ENCODE measurements at places on chromosomes 5 and 9.
A peak's percentile ranks its signal among the peaks of the same experiment; 100 is the strongest.

- no peak for DNase-seq
Observed at GRCh38 chr5:149135536-149136201, 5.6 kb upstream of the ABLIM3 start.

GRCh38 chr5:39547553-39548154 lies 122.9 kb upstream of the DAB2 start:
- DNase-seq = no peak

- DNase-seq = no peak
Observed at GRCh38 chr9:123131258-123131657, 97.8 kb downstream of the GPR21 start.

DNA sequence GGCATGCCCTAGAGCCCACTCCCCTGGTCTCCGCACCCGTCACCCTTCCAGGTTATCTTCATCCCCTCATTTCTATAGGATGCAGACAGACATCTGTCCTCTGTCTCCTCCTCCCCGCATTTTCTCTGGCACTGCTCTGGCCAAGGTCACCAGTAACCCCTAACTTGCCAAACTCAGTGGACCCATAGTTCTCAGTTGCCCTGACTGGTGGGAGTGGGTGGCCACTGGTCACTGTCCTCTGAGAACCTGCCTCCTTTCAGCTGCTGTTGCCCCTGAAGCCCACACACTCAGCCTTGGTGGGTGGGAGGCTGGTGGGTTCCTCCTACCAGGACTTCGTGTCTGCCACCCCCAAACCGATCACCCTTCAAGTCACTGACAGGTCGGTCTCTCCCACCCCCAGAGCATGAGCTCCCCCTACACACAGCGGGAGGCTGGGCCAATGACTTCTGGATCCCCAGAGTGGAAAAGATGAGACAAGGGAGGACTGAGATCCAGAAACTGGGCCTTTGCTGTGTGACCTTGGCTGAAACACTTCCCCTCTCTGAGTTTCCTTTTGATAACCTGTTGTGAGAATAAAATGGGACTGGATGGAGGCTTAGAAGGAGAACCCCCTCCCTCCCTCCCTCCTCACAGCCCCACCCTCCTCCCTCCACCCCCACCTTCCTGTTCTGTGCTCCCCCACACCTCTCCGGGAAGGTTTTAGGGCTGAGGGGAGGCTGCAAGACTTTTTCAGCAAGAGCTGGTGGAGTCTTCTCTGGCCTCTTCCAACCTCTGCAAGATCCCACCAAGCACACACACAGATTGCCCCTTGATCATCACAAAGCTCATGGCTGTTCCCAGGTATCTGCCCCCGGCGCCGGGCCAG lies 2.4 kb upstream of the DBN1 start:
- DNase-seq = no peak

DNA sequence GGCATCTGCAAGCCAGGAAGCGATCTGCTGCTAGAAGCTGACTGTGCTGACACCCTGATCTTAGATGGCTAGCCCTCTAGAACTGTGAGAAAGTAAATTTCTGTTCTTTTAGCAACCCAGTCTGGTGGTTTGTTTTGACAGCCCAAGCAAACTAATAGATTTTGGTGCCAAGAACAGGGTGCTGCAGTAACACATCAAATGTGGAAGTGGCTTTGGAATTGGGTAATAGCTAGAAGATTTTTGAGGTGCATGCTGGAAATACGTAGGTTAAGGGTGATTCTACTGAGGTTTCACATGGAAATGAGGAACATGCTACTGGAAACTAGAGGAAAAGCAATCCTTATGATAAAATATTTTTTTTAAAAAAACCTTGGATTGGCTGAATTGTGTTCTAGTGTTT lies 153.5 kb upstream of the SH3GL2 start:
- DNase-seq = no peak

GRCh38 chr9:116605904-116606341 lies 81.2 kb upstream of the TRIM32 start:
- DNase-seq = no peak

DNA sequence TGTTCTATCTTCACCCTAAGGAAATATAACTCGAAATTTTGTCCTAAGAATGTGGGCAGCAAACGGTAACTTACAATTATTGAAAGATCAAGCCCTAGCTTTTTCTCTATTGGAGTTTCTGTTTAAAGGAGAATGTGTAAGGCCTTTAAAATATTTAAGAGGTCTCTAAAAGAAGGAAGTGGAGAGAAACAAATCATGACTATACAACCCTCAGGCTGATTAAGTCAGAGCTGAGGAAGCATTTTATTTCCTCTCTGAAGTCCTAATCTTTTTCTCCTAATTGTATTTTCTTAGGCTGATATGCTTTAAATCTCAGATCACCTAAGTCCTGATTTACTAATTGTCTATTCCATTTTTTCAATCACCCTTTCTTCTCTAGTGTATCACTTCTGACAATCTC lies 1708.8 kb upstream of the C9orf72 start:
- DNase-seq = no peak

DNA sequence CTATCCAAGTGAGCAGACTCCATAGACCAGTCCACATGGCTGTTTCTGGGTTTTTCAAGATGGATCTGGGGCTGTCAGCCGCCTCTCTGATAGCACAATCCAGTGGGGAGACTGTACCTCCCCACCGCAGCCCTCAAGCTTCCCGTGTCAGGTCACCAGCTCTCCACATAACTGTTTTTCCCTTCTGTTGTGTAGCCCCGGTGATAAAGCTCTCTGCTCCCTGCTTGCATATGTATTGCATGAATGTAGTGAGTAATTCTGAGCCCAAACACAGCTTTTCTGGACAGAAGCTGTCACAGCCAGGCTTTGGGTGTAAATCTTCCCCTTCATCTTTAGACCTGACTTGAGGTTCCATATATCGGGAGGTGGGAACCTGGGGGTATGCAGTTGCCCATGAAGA lies 23.1 kb upstream of the CFAP157 start:
- DNase-seq = no peak

GRCh38 chr5:171521679-171522078 lies 102.2 kb downstream of the FGF18 start:
- DNase-seq = no peak

GRCh38 chr5:113487781-113488644 lies at the start of gene MCC:
TSS of gene MCC (minus strand) at chr5:113488453.
- peak; percentile 32 for DNase-seq

DNA sequence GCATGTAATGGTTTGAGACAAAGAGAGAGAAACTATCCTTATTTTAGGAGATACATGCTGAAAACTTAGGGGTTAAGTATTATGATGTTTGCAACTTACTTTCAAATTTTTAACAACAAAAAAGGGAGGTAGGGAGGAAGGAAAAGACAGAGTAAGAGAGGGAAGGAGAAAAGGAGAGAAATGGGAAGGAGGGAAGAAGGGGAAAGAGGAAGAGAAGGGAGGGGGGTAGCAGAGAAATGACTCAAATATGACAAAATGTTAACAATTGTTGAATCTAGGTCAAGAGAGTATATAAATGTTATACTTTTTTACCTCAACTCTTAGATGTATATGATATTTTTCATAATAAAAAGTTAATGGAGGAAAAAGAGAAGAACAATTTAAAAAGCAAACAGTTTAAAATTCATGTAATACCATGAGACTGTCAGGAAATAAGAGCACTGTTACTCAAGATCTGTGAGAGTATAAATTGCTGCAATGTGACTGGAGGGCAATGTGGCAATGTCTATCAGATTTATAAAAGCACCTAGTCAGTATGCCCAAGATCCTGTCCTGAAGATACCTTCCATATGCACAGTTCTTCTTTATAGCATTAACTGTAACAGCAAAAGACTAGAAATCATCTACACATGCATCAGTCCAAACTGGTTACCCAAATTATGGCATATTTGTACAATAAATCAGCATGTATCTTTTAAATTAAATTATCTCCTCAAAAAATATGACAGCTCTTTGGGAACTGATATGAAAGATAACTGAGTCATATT lies 16.3 kb downstream of the FBXW11 start:
- DNase-seq = no peak

DNA sequence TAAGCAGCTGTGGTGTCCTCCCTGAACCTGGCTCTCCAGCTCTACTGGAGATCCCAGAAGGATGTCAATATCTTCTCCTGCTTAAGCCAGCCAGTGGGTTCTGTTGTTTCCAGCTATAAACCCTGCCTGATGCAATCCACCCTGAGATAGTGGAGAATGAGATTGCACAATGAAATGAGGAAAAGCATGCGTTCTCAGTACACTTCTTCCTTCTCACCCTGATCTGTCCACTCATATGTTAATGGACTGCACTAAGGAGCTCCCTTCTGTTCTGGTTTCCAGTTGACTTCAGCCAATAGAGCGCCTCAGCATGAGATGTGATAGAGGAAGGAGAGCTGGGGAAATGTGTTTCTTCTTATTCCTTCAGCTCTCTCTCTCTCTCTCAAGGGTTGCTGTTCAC lies 40.0 kb upstream of the CDH6 start:
- no peak for DNase-seq

- DNase-seq = no peak
Observed at GRCh38 chr5:1961304-1961946, 78.7 kb upstream of the IRX4 start.

- no peak for DNase-seq
Observed at GRCh38 chr9:34179213-34180136, 632 bp downstream of the UBAP1 start.

DNA sequence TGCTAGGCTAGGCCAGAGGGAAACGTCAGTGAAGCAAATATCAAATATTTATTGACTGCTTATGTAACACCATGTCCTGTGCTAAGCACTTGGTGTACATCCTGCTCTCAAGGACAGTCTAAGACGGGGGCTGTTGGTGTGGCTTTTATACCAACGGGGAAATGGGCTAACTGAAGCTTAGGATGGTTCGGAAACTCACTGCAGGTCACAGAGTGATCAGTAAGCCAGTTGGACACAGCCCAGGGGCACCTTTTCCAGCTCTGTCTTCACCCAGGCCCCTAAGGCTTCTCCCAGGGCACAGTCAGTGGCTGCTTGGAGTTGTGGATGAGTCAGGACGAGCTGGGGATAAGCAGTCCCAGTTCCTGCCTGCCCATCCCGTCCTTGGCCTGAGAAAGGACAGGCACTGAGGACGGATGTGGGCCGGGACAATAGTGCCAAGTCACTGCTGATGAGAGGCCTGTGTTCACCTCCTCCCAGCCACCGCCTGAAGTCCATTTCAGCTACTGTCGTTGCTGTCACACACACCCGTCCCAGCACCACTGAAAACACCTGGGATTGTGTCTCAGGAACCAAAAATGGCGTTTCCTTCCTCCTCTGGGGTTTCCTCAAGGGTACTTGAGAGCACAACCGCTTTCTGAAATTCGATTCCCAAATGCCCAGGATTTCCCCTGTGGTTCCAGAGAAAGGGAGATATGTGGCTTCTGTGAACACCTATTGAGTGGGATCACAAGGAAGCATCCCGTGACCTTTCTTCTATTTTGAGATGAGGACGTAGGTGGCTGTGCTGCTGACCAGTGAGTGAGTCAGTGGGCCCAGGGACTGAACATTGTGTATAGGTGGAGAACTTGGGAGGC lies 17.5 kb upstream of the SPRY4 start:
- no peak for DNase-seq

DNA sequence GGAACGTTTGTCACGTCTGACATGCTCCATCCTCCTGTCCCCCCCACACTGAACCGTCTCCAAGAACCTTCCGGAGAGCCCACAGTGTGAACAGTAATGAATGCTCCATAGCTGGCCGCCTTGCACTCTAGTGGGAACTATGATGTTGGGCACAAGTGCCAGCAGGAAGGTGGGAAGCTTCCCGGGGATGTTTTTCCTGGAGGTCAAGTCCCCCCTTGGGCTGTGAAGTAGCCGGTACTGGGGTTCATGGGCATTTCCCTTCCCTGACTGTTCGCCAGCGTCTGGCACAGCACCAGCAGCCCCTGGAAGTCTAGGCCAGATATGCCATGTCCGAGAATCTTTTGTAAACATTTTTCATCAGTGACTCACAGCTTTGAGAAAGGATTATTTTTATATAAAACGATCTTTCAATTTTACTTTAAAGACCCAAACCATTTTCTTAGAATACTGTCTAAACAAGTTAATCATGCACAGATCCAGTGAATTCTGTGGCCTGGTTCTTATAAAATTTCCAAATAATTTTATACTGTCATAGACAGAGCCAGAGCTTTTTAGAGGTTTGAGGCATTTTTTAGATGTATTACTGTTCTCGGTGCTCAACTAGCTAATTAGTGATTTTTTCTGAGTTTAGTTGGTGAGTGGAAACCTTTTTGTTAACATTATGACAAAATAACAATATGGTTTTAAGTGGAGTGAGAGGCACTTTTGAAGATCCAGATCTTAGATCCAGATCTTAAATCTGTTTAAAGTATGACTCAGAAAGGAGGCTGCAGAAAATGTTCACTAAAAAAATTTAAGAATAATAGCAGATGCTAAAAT lies 11.6 kb downstream of the ABL1 start:
- DNase-seq = no peak

DNA sequence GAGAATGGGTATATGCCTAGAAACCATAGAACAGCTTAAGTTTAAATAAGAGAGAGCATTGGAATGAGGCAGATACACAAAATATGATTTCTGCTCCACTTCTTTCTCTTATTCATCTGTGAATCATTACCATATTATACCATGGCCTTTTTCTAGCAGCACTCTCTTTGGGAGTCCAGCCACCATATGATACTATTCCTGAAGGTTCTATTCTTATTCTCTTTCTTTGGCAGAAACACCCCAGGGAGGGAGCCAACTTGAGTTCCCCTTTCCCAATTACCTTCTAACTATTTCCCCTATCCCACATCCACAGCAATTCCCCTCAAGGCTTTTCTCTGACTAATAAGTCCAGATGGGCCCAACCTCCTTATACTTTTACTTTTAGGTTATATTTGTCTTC lies 55.9 kb downstream of the NDUFAF2 start:
- DNase-seq = no peak

GRCh38 chr9:93011114-93011513 lies 47.4 kb upstream of the SUSD3 start:
- DNase-seq = no peak

DNA sequence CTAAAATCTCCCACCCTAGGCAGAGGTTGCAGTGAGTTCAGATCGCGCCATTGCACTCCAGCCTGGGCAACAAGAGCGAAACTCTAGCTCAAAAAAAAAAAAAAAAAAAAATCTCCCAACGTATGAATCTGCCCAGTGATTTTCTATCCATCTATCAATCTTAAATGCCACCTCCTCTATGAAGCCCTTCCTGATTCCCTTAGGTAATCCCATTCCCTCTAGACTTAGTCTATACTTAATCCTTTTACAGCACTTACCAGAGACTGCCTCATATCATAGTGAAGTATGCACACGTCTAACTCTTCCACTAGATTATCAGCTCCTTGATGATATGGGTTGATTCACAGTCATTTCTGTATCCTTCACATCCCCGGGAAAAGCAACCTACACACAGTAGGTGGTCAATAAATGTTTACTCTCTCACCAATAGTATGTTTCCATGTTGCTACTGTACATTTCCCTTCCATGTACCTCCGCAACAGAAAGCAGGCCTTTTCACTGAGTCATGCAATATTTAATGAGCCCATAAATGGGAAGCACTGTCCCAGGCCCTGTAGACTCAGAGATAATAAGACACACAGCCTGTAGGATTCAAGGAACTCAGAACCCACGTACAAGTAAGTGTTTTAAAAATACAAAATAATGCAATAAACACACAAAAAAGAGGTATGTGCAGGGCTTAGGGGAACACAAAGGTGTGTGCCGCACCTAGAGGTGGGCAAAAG lies 1.2 kb downstream of the DROSHA start:
- no peak for DNase-seq
